Astrocyte (in vitro differentiated cells and primary cell): ENCODE measurements at places on chromosomes 4 and X. TPM values are rescaled to one million over a fixed set of nuclear protein-coding genes. Genes with fewer than 3 reads are reported as not detected.

GRCh38 chr4:102614801-102615200 is 113.6 kb downstream of the NFKB1 start:
- DNase-seq, result no peak

GRCh38 chrX:124325732-124326131 is 6.7 kb upstream of the TEX13D start:
- no peak for DNase-seq

GRCh38 chr4:5895287-5895686 is 2.4 kb upstream of the CRMP1 start:
- no peak for DNase-seq

DNA sequence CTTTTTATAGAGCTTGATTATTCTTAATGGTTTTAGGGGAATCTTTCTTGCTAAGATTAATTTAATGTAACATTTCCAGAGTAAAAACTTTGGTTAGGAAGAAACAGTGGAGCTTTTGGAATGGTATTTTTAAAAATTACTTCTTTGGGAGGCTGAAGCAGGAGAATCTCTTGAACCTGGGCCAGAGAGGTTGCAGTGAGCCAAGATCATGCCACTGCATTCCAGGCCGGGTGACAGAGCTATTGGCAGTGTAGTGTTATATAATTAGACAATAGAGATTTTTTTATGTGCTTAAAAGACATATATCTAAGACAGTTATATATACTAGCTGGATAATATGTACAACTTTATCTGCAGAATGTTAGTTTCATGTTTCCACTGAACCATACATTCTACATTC is 585.6 kb downstream of the ADGRL3 start:
- no peak for DNase-seq

DNA sequence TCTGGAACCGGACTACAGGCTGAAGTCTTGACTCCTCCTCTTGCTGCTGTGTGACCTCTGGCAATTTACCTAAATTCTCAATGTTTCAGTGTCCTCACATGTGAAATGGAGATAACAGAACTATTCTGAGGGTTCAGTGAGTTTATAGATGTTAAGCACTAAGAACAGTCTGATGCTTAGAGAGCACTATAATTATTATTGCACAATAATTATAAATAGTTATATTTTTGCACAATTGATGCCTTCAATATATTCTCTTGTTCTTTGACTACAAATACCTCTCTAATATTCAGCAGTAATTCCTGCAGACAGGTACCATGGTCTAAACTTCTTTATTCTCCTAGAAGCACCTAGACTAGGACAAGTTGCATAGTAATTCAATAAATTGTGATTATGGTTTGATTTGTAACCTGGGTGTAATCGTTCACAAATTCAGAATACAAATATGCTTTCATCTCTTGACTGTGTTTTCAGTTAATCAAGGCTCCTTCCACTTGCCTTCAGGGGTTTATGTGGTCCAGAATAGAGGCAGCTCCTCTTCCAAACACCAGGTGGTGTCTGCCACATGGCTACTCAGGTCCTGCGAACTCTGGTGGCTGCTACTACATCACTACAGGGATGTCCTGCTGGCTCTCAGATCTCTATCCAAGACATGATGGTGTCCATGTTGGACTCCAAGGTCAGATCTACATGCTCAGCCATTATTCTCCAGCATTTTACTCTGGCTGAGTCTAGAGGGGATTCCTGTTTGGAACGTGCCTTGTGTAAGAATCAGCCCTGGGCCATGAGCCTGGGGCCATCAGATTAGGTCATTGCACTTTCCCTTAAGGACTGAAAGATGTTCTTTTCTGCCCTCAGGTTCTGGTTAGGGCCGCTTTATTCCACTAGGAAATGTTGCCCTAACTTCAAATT is 103.4 kb downstream of the QRFPR start:
- no peak for DNase-seq

DNA sequence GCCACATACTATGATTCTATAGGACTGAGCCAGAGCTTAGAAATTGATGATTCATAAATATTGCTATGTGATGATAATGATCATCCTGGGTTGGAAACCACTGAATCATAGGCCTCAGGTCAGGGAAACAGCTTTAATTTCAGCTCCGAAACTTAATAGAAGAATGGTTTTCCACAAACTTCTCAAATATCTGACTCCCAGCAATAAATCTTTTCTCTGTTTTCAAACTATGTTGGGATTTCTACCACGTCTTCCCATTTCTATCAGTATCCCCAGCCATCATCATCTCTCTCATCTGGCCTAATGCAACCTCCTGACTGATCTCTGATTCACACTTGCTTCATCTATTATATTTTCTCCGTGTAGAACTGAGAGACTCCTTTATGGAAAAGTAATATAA is 521.8 kb upstream of the AGA start:
- DNase-seq, result peak; percentile 49

Gene HMX1
- 0.25 TPM in 1 of 2 replicates, not detected in the other for total RNA-seq
